ENCODE measurements at places on chromosomes 7 and 10.

GRCh38 chr7:138161600-138162081 is 85.4 kb downstream of the AKR1D1 start:
- DNase-seq, result peak; percentile 91

GRCh38 chr10:113947184-113948041 is 93.0 kb downstream of the NHLRC2 start:
- no peak for DNase-seq

DNA sequence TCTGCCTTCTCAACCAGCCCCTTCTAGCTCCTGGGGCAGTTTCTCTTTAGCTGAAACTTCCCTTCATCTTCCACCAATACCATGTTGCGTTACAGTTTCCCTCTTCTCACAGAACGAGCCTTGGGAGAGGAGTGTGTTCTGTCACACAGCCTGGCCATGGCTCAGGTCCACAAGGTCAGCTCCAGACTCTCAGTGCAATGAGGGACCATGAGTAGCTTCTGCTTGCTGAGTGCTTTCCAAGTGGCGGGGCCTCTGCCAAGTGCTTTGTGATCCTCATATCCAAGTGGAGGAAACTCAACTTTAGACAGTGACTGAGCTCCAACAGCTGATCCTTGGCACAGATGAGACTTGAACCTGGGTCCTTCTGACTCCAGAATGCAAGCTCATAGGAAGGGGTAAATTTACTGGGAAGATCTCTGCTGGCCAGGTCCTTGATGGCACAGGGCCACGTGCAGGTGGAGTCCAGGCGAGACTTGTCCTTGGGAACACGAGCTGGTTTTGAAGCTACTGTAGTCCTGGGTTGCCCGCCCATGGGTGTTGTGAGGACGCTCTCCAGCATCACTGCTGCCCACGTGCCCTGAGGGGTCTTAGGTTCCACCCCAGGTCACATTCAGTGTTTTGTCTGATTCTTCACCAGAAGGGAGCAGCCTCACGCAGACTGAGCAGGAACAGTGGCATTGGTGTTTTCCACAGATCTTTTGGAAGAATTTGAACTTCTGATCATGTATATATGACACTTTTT is 238.0 kb downstream of the EBF3 start:
- no peak for DNase-seq

GRCh38 chr7:151824373-151824933 is 52.5 kb downstream of the PRKAG2 start:
- DNase-seq, result no peak

- DNase-seq, result no peak
Observed at GRCh38 chr10:131723297-131724168, 177.3 kb upstream of the PPP2R2D start.

DNA sequence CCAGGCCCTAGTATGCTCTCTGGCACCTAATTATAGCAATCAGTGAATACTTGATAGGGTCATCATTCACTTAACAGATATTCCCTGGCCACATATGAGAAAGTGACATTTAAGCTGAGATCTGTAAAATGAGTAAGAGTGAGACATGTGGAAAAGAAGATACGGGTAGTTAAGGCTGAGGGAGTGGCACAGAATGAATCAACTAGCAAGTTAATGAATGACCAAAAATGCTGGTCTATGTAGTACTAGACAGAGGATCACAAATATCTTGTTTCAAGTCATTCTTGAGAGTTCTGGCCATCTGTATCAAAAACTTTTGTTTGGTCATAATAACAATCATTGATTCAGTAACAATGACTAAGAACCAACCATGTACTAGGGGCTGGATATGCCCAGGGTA is 954.9 kb downstream of the CNTNAP2 start:
- DNase-seq, result no peak

GRCh38 chr7:122068046-122068445 is 76.0 kb downstream of the AASS start:
- DNase-seq, result no peak

DNA sequence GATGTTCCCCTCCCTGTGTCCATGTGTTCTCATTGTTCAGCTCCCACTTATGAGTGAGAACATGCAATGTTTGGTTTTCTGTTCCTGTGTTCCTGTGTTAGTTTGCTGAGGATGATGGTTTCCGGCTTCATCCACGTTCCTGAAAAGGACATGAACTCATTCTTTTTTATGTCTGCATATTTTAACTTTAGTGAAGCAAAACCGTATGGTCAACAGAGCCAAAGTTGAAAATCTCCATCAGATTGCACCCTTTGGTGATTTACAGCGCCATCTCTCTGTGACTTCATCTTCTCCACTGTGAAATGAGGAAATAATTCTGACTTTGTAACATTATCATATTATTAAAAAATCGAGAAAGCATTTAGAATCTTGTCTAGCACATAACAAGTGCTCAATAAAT is 132.3 kb upstream of the PLXDC2 start:
- DNase-seq, result no peak

- no peak for DNase-seq
Observed at GRCh38 chr7:133997463-133997862, 129.7 kb upstream of the LRGUK start.

DNA sequence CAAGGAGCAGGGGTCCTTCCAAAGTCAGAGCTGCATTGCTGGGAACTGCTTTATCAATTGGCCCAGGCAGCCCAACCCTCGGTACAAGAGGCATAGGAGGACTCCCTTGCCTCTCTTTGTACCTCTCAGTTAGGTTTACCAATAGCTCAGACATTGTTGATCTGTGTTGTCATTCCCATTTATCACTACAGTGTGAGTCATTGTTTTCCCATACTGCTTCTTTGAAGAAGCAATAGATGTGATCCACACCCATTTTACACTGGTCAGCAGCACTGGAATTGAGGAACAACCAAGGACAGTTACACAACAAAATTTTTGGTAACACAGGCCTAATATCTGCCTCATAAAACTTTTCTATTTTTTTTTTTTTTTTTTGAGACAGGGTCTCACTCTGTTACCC is 307.2 kb downstream of the SNX13 start:
- DNase-seq, result no peak

DNA sequence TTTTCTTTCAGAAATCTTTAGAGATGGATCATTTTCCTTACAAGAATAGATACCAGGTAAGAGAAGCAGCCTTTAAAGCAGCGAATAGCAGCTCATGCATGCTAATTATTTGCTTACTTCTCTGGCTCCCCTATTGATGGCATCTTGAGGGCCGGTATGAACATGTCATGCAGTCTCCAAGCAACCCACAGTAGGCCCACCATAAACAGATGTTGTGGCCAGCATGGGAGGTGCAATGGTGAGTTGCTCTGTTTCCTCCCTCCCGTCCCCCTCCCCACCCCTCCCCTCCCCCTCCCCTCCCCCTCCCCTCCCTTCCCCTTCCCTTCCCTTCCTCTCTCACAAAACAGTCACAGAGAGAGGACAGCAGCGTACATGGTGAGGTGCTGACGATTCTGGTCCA is 9.7 kb upstream of the ZNF273 start:
- no peak for DNase-seq

- DNase-seq, result no peak
Observed at GRCh38 chr10:47315421-47315820, 6.8 kb upstream of the GDF2 start.

GRCh38 chr10:76229341-76229740 is 797.9 kb downstream of the LRMDA start:
- DNase-seq, result no peak

DNA sequence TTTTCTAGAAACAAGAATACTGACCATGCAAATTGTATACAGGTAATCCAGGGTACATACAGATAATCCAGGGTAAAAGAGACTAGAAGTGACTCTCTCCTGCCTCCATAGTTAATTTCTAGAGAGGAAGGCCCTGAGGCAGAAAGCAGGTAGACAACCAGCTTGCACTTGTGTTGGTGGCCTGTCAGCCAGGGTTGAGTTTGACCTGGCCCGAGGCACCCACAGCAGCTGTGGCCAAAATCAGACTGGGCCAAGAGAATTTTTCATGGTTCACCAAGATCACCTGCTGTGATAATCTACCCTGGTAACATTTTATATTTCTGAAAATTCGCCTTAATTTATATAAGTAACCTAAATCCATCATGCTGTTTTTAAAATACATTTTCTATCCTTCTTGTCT is 386.5 kb upstream of the ETV1 start:
- no peak for DNase-seq

- peak; percentile 61 for DNase-seq
Observed at GRCh38 chr7:78141522-78142281, 343.1 kb downstream of the PHTF2 start.

GRCh38 chr10:59562126-59562525 is 147.5 kb downstream of the SLC16A9 start:
- DNase-seq, result no peak

DNA sequence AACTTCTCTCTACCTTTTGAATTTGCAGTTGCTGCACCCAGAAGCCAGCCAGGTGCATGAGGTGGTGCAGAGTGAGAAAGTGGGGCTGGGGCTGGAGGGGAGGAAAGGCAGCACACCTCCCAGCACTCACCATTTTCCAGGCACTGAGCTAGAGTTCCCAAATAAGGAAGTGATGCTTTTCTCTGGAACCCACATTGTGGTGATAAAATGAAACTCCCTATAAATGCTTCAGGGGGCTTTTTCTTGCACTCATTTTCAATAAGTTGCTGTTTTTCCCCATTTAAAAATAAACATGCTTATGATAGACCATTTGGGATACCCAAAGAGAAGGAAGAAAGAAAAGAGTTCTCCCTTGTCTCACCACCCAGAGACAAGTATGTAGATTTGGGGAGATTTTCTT is 42.8 kb upstream of the TNS3 start:
- no peak for DNase-seq

- no peak for DNase-seq
Observed at GRCh38 chr10:48568131-48568530, 36.7 kb downstream of the ARHGAP22 start.

DNA sequence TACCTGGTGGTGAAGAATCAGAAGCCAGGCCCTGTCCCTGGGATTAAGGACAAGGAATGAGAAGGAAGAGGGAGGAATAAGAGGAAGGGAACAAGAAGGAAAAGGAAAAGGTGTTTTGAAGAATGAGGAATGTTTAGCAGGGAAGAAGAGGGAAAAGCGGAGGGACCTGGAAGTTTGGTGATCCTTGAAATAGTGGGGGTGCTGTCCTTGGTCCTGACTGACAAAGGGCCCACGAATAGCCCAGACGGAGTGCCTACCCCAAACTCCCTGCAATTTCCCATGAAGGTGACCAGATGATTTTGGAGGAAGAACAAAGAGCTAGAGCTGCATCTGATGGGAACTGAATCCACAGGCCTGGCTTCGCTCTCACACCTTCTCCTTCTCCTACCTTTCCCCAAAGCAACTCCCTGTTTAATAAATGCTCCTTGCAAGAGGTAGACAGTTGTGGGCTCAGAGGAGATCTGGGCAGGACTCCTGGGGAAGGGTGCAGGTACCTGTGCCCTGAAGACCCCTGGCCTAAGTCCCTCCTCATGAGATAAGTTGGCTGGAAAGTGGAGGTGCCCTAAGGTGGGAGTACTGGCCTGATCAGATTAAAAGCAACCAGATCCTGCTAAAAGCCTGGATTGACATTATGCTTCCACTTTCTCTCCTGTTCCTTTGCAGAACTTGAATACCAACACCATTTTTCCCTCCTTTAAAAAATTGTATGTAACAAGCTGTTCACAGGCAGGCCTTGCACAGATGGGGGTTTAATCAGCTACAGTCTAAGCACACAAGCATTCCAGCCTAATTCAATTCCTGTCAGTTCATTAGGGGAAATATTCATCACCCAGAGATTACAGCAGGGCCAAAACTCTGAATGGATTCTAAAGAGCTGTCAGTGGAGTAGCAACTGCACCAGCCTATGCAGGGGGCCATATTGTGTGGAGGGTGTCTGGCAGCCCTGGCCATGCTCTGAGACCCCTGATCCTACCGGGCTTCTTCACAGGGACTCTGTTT is 19.4 kb downstream of the KAZALD1 start:
- DNase-seq, result no peak

DNA sequence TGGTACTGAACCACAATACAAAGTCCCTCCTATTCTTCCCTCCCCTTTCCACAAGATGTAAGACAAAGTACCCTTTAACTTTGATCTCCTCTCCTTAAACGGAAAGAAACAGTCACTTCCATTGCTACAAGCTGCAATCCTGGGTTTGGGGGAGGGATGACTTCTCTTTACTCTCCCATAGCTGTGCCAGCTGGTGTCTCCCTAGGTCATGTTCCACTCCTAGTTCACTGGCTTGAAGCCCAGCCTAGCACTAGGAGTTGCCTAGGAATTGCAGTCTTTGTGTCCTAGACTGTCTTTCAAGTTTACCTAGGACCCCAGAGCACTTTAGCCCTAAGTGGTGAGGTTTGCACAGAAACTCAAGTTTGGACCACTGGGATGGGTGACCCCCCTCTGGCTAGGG is 311.1 kb downstream of the HPSE2 start:
- no peak for DNase-seq

- no peak for DNase-seq
Observed at GRCh38 chr10:122678266-122678665, 21.4 kb downstream of the C10orf120 start.

- DNase-seq, result peak; percentile 23
Observed at GRCh38 chr7:4054158-4054557, 627.9 kb upstream of the FOXK1 start.

DNA sequence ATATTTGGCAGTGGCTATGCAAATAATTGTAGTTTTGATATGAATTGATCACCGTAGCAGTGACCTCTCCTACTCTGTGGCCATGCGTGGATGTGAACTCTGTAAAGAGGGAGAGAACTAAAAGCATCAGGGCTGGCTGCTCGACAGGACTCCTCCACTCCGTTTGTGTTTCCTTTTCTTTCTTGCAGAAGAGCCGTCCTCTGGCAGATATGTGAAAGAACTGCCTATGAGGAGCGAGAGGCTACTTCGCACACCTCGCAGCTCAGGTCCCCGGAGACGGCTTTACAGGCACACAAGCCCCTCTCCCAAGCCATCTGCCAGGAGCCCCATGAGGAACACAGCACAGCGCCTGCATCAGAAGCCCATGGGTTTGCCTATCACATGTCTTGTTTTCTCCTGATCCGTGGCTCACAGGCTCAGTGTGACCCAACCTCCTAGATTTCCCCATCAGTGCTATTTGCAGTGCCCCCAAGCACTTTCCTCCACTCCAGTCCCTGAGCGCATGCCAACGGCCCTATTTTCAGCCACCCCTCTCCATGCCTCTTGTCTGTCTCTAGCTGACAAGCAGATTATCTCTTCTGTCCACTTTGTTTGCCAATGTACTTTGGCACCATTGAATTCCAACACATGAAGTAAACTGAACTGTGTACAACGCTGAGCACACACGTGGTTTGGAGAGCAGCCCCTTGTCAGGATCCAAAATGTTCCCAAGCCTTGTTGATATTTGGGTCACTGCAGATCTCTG is 164.3 kb upstream of the AKR1E2 start:
- peak; percentile 2 for DNase-seq

GRCh38 chr10:12594448-12594944 is 245.1 kb downstream of the CAMK1D start:
- DNase-seq, result no peak

All from NB4 (cell line).